ENCODE measurements at places on chromosomes 5 and 9.

- DNase-seq, result no peak
Observed at GRCh38 chr9:29039258-29039657, 1466.0 kb upstream of the C9orf72 start.

DNA sequence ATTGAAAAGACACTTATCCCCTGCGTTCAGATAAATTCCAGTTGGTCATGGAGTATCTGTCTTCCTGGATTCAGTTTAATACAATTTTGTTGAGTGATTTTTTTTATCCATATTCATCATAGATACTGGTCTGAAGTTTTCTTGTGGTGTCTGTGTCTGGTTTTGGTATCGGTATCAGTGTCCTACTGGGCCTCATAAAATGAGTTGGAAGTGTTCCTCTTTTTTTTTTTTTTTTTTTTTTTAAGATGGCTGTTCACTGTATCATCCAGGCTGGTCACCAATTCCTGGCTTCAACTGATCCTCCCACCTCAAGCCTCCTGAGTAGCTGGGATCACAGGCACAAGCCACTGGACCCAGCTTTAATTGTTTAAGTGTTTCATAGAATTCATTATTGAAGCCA lies 2.9 kb upstream of the CAMSAP1 start:
- no peak for DNase-seq

DNA sequence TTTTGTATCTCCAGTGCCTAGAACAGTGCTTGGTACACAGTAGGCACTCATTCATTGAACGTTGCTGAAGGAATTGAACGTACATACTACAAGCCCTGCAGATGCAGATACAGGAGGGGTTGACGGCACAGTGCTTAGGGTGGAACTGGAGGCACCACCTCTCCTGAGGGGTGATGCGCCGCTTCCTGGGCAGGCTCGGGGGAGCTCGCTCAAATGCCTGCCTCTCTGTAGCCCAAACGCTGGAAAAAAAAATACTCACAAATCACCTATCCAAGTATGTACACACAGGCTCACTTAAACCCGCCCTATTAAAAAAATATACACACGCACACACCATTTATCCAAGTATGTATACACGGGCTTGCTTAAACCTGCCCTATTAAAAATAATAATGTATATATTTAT lies 536 bp upstream of the COMMD10 start:
- DNase-seq, result no peak

- no peak for DNase-seq
Observed at GRCh38 chr9:38060681-38061080, 8.3 kb downstream of the SHB start.

DNA sequence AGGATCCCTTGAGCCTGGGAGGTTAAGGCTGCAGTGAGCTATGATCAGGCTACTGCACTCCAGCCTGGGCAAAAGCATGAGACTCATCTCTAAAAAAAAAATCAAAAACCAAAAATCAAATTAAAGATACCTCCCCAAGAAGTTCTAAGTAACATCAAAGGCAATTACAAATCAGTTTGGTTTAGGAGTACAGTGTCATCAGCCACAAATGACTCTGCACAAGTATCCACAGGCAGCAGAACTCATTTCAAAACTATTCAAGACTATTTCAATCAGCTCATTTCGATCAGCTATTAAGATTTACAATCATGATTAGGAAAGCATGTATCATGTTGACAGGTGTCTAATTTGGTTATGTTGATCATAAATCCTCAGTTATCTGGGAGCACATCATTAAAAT lies 19.1 kb downstream of the TRMO start:
- DNase-seq, result no peak

DNA sequence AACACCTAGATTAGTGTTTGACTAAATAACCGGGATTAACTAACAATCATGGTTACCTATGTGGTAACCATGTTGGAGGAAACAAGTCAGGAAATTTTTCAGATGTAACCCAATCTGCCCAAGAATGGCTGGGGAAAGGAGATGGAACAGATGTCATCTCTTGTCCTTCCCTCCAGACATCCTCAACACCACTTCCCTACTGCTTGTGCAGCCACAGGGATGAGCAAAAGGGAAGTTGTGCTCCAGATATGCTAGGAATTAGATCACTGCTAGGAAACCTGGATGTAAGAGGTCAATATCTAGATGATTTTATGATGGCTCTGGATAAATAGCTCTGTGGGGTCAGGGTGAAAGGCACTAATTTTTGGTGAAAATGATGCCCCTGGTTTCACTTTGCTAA lies 61.3 kb upstream of the ELL2 start:
- DNase-seq, result no peak

DNA sequence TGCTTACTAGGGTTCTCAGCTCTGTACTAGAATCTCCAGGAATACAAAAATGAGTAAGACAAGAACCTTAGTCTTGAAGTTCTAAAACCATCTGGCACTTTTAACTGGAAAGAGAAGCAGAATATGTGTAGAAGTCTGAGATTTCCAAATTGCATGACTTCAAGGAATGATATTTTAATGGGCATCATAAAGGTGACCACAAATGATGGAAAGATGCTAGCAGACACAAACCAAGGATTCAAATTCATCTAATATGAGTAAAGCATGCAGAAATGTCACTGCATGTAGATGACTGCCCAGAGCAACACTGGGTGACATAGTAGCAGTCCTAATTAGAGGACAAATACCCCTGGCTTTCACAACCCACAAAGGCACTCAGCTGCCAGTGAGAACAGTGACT lies 117.2 kb downstream of the RPS23 start:
- no peak for DNase-seq

- DNase-seq, result no peak
Observed at GRCh38 chr5:2886531-2886930, 135.1 kb upstream of the IRX2 start.

DNA sequence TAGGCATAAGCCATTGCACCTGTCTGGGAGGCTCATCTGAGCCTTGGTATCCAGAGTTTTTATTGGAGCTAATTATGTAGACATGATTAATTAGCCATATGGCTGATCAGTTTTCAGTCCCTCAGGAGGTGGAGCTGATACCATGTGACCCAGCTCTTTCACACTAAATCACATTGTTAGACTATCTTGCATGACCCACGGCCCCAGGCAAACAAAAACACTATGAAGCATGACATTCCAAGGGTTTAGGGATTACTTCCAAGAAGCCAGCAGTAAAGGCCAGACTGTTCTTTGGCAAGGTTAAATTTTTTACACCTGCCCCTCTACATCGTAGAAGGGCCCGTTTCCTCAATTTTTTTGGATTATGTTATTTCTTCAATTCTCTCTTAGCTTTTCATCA lies 5.0 kb upstream of the C5orf24 start:
- DNase-seq, result no peak

DNA sequence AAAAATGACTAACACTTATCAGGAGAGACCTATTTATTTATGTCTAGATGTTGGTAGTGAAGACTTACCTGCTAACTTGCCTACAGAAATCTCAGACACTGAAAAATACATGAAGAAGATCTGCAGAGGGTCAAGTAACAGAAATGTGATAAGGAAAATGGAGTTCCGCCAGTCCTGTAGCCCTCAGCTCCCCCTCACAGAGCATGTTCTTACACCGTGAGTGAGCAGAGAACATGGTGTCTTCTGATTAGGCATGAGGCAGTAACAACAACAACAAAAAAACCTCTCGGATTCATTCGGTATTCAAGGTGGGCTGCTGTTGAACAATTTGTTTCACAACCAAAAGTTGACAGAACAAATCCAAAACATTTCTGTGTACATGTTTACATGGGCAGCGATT lies 162.0 kb upstream of the SNX2 start:
- no peak for DNase-seq

- no peak for DNase-seq
Observed at GRCh38 chr5:90226433-90227099, 183.0 kb downstream of the CETN3 start.

GRCh38 chr5:157778121-157778805 lies 34.8 kb downstream of the LSM11 start:
- DNase-seq, result no peak

GRCh38 chr9:95317119-95317892 lies at the start of gene FANCC:
Gene FANCC, minus strand, starts transcription at chr9:95317709. Its CDS starts 68,418 bp downstream, at chr9:95249291.
- peak; percentile 94 for DNase-seq

DNA sequence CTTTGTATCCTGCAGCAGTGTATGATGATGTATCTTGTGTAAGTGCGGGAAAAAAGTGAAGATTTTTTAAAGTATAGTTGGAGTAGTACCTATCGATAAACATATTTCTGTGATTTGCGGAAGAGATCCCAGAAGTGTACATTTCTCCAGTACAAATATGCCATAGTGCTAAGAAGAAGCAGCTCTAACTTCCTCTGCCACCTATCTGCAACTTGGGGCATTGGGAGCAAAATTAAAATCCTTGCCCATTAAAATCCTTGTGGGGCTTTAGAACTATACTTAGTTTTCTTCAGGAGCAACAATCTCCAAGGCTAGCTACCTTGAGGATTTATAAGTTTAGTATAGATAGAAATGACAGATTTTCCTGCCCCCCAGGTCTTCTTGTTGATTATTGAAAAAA lies 123.7 kb downstream of the VCAN start:
- no peak for DNase-seq

DNA sequence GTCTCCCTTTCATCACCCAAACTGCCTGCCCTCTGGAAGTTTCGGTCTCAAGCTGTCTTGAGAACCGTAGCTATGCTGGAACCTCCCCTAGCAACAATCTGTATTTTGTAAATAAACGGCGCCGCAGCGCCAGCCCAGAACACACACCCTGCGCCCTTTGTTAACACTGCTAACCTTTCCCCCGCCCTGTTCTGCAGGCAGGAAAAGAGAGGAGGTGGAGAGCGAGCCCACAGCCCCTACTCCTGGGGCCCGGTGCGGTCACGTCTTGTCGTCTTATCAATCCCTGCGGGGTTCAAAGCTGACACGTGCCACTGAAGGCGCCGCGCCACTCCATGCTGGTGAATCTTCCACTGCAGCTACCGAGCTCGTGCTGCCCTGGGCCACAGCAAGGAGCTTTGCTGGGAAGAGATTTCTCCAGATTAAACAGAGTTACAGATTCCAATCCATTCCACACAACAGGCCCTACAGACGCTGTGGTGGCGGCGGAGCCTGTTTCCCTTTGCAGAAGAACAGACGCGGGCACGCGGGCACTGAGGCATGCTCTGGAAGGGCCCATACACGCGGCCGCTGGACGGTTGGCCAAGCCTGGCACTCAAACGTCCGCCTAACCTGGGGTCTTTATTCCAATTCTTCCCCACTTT lies 25.3 kb downstream of the ZDHHC11B start:
- peak; percentile 71 for DNase-seq

DNA sequence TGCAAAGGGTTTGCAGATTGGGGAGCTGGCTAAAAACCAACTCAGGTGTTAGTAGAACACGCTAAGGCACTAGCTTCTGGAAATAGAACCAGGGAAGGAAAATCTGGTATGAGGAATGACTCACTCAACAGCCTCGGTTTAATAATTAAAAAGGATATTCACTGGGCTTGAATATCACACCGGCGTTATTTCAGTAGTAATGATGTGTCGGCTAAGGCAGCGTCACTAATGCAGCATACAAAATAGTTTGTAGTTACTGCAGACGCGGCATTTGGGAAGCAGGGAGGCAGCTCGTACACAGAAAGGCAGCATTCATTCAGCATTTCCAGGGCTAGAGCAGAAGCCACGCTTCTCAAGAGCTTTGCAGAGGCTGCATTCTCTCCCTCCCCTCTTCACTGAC lies 1.7 kb downstream of the ADRA1B start:
- DNase-seq, result no peak

DNA sequence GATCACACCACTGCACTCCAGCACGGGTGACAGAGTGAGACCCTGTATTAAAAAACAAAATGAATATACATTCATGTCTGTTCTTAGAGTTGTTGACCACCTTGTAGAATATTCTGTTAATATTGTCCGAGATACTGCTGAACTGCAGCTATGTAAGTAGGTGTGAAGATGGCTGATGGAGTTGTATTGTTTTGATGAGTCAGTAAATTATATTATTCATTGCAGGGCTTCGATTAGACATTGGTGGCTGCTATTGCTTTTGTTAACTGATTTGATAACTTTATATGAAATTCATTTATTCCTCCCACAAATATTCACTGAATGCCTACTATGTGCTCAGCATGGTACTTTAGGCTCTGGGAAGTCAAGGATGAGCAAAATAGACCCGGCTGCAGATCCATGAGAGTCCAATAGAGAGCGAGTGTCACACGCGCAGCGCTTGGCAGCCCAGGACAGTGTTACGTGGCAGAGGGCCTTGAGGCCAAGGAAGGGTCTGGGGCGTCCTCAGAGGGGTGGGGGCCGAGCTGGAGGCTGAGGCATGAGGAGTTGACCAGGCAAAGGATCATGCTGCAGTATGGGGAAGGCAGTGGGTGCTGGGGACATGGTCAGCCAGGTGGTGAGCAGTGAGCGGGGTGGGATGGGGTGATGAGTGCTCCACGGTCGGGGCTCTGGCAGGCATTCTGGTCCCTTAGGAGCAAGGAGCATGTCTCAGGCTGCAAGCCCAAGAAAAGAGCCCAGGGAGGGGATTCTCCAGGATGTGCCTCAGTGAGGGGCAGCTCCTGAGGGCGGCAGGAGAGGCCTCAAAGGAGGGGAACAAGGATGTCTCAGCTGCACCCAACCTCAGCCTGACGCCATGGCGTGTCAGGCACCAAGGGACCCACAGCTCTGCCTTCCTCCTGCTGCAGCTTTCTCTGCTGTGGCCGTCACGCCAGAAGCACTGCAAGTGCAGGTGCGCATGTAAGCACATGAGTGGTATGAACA lies 243.5 kb downstream of the GADD45G start:
- DNase-seq, result no peak

GRCh38 chr5:33477816-33478215 lies 37.1 kb downstream of the TARS1 start:
- no peak for DNase-seq

DNA sequence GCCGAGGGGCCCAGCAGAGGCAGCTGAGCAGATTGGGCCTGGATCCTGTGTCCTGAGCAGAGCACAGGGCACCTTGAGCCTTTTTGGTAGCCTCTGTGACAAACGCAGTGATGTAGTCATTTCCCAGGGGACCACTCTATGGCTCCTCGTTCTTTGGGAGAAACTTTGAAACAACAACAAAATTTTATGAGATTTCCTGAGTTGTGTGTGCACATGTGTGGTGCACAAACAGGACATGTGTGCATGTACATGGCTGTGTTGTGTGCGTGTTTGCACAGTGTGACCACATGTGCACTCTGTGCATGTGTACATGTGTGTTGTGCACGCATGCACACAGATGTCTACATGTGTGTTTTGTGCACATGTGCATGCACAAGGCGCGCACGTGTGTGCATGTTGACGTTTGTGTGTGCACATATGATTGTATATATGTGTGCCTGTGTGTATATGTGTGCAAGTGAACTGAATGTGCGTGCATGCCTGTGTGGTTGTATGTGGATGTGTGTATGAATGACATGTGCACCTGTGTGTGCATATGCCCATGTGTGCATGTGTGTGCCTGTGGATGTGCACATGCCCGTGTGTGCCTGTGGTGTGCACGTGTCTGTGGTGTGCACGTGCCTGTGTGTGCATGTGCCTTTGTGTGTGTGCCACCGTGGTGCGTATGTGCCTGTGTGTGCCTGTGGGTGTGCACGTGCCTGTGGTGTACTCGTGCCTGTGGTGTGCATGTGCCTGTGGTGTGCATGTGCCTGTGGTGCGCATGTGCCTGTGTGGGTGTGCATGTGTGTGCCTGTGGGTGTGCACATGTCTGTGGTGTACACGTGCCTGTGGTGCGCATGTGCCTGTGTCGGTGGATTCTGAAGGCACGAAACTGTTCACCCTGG lies 221.6 kb downstream of the CACNA1B start:
- no peak for DNase-seq

Data from psoas muscle (tissue), 8 donors.